ENCODE measurements at places on chromosomes 12 and 14.

DNA sequence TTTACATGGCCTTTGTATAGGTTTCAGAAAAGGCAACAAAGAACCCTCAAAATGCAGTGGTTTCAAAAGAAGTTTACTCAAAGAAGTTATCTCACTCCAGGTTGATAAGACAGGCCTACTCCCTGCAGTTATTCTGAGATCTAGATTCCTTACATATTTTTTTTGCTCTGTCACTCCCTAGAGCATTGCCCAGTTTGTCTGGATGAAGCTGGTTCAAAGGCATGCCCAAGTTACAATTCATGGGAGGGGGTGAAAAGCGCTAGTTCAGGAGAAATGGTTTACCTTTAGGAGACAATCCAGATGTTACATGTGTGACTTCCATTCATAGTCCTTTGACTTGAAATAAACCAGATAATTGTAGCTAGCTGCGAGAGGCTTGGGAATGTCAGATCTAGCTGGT is 115.0 kb downstream of the TPH2 start:
- no peak for DNase-seq

- peak; percentile 26 for DNase-seq
Measured at GRCh38 chr12:66244446-66244845, 55.4 kb downstream of the IRAK3 start.

GRCh38 chr12:117097159-117097558 is 2.1 kb downstream of the TESC start:
- no peak for DNase-seq

DNA sequence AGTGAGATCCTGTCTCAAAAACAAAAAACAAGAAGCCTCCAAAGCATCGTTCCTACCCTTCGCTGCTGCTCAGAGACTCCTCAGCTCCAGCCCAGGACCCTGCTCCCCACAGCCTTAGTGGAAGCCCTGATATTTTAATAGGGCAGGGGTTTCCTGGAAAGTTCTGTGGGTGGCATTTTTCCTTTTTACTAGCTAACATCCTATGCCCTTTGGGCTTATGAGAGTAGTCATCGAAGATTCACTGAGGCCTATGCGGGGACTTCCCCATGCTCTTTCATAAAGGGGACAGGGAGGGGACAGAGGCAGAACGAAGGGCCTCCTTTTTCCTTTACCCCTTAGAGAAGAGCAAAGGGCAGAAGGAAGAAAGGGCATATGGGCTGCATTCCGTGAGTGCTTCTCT is 8.3 kb downstream of the LAG3 start:
- DNase-seq = no peak
